ENCODE measurements at places on chromosomes 3 and 15.

- DNase-seq = no peak
Measured at GRCh38 chr15:57544848-57545480, 46.7 kb upstream of the MYZAP start.

- no peak for DNase-seq
Measured at GRCh38 chr3:132444383-132444782, 27.1 kb downstream of the DNAJC13 start.

DNA sequence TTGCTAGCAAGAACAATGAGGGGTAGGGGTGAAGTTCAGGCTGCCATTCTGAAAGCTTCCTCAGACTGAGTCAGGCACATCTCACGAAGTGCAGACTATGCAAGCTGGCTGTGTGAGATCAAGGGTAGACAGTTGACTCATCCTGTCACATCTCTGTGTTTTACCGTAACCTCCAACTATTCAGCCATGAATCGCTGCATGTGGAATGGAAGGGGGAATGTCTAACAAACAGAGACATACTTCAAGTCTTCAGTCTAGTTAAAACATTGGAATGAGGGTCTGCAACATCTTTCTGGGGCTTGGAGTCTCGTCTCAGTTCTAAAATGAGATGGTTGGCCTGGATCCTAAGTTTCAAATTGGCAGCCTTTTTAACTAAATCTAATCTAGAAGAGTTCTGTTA is 25.9 kb downstream of the AGTR1 start:
- no peak for DNase-seq

GRCh38 chr3:24514119-24514518 is 19.5 kb upstream of the THRB start:
- DNase-seq = no peak

DNA sequence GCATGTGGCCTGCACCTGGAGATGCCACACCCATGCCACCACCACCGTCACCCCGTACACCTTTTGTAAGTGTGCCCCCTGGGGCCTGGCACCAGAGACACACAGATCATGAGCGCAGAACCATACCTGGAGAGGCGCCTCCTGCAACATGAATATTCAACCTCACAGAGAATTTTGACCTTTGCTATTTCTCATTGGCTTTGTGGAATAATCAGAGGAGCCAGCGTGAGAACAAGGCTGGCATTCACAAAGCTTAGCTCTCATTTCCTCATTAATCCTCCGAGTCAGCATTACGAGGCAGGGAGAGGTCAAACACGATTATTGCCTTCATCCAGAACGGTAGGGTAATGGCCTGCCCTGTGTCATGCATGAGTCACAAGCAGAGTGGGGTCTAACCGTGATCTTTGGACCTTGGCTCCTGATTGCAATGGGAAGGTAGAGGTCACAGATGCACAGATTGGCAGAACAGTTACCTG is 73.0 kb upstream of the POMGNT2 start:
- no peak for DNase-seq
